ENCODE measurements at places on chromosomes 1 and 21.

GRCh38 chr1:40096646-40096976 is 441 bp downstream of the PPT1 start:
- no peak for DNase-seq

- DNase-seq: no peak
Measured at GRCh38 chr1:197807739-197808453, 32.6 kb upstream of the DENND1B start.

DNA sequence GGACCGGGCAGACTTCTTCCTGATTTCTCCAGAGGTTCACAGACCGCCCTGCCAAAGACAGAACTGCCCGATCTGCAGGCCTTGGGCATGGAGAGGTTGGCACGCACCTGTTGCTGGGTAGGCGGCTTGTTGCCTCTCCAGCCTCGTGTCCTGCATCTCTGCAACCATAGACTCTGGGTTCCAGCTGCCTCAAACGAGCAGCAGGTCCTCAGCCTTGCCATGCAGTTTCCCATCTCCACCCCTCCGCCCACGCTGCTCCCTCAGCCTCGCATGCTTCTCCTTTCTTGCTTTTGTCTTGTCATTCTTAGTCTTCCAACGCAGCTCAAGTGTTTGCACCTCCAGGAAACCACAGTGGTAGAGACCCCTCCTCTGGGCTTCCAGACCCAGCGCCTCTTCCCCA is 126.2 kb downstream of the LACTBL1 start:
- DNase-seq: no peak

DNA sequence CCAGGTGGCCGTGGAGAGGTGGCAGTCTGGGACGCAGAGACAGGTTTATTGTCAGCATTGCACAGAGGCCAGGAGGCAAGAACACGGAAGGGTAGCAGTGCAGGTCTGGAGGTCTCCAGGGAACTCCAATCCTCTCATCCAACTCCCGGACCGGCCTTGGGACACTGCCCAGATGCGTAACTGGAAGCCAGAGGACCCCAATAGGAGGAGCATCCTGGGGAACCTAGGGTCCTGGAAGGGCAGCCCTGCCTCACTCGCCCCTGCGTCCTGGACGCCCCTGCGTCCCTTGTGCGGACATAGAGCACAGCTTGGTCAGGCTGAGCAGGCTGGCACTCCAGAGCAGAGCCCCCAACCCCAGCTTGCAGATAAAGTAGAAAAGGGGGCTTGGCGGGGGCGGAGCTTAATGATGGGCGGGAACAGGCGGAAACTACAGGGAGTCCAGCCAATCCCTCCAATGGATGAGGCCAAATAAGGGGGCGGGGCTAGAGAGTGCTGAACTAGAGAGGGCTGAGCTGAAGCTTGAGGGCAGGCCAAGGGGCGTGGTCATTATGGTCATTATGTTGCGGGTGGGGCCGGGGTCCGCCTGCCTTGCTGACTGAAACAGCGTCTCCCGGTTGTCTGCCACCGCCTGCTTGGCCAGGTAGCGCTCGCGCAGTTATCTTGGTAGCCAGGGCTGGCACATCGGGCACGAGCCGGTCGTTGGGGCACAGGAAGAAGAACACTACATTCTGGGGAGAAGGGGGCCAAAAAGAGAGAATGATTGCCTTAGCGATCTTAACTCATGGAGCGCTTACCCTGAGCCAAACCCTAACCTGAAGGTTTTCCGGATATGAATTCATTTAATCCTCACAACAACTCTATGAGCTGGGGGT is 3.7 kb upstream of the ARHGEF19 start:
- peak; percentile 96 for DNase-seq

DNA sequence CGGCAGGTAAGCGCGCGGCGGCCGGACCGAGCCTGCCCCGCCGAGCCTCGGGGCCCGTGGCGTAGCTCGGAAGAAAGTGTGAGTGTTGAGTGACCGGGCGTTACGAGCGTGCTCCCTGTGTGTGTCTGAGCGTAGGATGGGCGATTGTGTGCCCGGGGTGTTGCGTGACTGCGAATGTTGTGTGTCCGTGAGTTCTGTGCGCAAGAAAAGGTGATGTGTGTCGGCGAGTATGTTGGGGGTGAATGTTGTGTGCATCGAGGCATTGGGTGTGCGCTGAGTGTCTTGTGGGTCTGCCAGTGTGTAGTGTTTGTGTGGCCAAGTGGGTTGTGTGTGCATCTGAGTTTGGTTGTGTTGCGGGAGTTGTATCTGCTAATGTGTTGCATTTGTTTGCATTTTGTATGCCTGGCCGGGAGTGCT is 398 bp downstream of the PTPRU start:
- peak; percentile 11 for DNase-seq

- DNase-seq: no peak
Measured at GRCh38 chr1:222187566-222188332, 360.2 kb downstream of the HHIPL2 start.

DNA sequence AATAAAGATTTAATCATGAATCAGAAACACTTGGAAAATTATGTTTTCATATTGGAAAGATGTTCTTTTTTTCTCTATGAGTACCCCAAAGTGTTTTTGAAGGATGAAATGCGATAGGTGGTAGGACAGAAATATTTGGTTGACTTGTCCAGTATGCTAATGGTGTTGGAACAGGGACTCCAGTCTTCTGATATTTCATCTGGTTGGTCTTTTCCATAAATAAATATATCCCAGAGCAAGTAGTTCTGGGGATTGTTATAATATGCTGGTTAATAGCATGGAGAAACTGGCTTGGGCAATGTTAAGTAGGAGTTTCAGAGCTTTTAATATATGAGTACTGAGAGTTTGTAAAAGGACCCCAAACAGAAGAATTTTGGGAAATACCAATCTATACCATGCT is 8.7 kb downstream of the PGM1 start:
- no peak for DNase-seq

DNA sequence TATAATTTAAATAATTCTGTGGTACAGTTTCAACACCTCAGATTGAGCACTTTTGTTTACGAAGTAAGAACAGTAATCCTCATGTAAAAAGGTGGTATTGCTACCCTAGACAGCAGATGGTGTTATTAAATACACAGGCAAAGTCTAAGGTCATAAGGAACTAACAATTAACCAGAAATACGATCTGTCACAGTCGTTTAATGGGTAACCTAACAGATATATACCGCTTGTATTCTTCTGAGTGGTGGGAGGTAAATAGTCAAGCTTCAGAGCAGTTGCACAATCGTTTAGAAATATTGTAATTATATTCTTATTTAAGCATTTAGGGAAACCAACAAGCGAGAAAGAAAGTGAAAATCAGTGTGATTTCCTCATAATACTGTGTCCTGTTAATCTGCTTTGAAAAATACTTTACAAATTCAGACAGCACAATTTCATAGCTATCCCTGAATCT is 9.8 kb upstream of the IRF2BP2 start:
- no peak for DNase-seq

GRCh38 chr1:6822530-6823359 is 37.5 kb downstream of the CAMTA1 start:
- DNase-seq: no peak

GRCh38 chr1:154325583-154326545 is 539 bp downstream of the ATP8B2 start:
- DNase-seq: peak; percentile 91

GRCh38 chr21:33896691-33897090 is 18.9 kb downstream of the ATP5PO start:
- DNase-seq: no peak

- DNase-seq: no peak
Measured at GRCh38 chr1:11207898-11208611, 18.9 kb downstream of the ANGPTL7 start.

DNA sequence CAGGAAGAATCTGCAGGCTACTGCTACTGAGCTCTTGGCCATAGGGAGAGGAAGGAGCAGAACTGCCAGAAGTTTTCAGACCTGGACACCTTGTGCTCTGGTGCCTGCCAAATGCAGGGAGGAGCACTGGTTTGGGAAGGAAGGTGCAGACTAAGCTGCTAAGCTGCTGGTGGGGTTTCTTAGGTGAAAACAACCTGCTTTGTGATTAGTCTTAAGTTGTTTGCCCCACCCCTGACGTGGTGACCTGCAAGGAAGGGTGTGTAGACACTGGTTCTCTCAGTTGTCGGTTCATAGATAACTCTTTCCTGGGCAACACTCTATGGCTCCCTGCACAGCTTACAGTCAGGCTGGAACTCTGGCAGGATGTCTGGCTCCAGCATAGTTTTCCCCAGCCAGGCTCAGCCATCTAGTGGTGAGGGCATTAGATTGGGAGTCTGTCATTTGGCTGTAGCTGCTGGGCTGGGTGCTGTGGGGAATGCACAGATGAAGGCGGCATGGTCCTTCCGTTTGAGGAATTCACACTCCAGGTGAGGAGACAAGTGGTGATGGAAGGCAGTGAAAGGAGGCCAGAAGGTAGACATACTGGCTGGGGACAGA is 10.3 kb upstream of the S100A10 start:
- DNase-seq: peak; percentile 24

DNA sequence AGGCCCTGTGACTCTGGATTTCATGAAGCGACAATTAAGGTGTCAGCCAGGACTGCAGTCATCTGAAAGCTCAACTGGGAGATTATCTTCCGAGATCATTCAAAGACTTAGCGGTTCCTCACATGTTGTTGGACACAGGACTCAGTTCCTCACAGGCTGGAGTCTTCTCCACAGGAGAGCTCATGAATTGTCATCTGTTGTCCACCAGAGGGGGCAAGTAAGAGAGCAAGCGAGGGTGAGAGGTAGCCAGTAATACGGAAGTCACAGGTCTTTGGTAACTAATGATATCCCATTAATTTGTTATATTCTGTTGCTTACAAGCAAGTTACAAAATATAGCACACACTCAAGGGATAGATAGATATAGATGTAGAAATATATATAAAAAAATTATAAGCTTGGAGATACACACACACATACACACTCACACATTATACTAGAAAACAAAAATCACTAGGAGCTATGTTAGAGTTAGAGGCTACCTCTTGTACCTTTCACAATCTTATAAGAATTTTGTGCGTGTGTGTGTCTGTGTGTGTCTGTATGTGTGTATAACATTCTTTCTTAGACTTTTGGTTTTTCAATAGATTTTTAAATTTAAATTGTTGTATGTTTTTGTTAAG is 1695.3 kb downstream of the BRINP3 start:
- peak; percentile 44 for DNase-seq

DNA sequence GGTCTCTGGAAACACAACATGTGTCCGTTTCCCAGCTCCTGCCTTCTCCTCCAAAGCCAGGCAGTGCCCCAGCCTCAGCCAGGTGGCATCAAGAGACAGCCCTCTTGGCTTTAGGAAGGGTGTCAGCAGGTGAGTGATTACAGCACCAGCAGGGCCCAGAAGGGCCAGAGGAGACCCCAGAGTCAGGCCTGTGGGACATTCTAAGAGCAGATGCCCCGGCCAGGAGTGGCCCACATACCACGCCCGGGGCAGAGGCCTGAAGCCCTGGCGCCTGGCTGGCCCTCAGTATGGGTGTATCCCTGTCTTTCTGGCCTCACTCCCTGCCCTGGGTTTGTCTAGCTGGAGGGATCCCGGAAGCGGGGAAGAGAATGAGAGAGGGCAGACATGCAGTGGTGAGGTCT is 109.2 kb downstream of the CASZ1 start:
- DNase-seq: no peak

DNA sequence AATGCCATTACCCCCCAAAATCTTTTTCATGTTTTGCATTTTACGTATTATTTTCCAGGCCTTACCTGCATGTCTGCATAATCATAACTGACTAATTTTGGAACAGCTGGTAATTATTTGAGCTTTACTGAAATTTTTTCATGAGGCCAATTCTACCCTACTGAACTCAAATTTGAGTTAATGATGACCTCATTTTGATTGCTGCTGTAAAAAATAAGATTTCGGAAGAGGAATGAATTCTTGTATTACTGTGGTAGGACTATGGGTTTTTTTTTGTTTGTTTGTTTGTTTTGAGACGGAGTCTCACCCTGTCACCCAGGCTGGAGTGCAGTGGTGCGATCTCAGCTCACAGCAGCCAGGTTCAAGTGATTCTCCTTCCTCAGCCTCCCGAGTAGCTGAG is 2.6 kb upstream of the METTL18 start:
- no peak for DNase-seq

- no peak for DNase-seq
Measured at GRCh38 chr1:64098436-64098835, 105.0 kb upstream of the UBE2U start.

DNA sequence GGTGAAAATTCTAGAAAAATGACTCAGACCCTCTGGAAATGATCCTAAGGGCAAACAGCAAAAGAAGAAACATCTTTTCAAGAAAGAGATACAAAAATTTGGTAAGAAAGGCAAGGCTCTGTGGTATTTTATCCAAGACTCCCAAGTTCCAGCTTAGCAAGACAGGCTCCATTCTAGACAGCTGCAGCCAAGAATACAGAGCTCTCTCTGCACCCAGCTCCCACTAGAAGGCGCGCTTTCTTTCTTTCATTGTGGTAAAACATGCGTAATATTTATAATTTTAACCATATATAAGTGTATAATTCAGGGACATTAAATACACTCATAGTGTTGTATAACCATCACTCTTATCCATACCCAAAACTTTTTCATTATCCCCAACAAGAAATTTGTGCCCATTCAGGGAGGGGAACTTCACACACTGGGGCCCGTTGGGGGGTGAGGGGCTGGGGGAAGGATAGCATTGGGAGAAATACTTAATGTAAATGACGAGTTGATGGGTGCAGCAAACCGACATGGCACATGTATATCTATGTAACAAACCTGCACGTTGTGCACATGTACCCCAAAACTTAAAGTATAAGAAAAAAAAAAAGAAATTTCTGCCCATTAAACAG is 2.2 kb upstream of the HFM1 start:
- DNase-seq: no peak

- no peak for DNase-seq
Measured at GRCh38 chr1:2962541-2962940, 58.7 kb upstream of the ACTRT2 start.

DNA sequence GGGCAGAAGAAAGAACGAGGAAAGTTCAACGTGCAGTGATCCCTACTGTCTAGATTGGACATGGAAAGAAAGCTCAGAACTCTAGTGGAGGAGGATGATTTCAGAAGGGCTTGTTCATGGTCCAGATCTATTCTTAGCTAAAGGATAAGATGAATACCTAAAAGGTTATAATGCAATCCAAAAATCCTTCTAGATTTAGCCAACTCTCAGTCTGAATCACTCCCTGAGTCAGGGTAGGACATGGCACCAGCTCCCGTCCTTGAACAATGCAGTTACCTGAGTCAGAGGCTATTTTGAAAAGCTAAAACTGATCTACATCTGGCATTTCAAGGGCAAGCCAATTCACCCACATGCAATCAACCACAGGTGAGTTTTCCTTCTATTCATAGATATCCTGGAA is 38.8 kb upstream of the HIVEP3 start:
- no peak for DNase-seq

- no peak for DNase-seq
Measured at GRCh38 chr1:212478467-212479025, 45.8 kb downstream of the NENF start.

DNA sequence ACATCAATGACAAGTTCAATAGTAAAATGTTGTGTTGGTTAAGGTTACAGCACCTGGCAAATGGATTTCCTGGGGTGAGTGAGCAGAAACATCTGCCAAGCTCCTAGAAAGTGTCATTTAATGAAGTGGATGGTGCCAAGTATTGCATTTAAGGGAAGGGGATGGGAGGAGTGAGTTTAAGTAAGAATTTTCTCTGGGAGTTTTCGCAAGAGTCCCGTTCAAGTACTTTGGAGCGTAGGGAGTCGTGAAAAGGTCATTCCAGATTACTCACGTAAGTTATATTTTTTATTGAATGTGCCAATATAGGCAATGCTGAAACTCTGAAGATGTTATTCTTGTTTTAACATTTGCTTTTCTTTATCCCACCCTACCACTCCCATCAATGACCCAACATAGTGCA is 117.4 kb upstream of the RAB3GAP2 start:
- DNase-seq: no peak

All from BE2C (cell line).